ENCODE measurements at places on chromosomes 11 and 22.

- no peak for DNase-seq
Measured at GRCh38 chr11:120928627-120929026, 95.3 kb upstream of the TBCEL start.

DNA sequence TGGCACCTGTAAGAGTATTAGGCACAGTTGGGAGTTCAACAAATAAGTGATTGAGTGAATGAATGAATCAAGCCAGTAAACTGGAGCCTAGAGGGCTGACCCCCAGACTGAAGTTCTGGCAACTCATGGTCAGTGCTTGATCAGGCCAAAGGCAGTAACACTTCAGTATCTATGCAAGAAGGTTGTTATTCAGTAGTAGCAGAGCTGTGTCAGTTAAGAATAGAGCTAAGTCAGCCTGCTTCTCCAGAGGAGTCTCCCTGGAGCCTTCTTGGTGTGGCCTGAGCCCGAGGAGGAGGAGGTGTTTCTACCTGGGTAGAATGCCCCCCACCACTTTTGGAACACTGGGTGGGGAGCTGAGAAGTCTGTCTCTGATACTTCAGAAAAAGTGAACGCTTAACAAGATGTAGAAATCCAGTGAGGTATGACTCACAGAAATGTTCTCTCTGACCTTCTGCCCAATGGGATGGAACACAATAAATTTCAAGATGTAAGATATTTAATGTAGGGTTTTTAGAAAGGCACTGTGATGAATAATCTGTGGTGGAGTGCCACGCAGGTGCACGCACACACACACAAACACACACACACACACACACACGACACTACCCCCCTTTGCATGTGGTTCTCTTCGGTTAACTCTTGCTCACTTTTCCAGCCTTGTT is 219.9 kb downstream of the HIPK3 start:
- DNase-seq, result no peak

GRCh38 chr22:43658823-43659222 is 153.3 kb downstream of the EFCAB6 start:
- no peak for DNase-seq

DNA sequence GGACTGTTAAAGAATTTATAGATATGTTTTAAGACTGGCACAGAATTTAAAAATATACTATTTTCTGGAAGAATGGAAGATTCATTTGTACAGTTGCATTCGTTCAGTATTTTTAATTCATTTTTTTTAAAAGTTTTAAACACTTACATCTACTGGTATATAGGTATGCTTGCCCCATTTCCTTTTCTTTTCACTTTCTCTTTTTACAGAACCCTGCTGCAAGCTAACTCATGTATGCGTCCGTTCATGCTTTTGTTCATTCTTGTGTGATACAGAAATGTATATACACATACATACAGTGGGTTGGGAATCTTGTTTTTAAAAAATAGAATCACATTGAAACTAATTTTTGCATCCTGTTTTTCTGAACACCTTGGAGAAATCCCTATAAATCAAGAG is 31.0 kb downstream of the PACS1 start:
- no peak for DNase-seq

- no peak for DNase-seq
Measured at GRCh38 chr11:113278925-113279324, 35.5 kb upstream of the TTC12 start.

DNA sequence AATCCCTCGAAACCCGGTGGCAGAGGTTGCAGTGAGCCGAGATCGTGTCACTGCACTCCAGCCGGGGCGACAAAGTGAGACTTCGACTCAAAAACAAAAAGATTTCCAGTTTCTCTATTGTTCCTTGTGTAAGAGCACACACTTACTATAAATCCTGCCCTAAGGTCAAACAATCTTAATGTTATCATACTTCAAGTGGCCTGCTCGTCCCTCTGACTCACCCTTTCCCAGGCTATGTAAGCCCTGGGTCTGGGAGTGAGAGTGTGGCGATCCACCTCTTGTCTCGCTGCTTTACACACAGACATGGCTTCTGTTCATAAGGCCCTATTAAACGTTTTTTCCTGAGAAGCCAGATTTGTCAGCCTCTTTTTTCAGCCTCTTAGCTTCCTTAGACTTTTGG is 24.4 kb upstream of the A4GALT start:
- DNase-seq, result no peak

DNA sequence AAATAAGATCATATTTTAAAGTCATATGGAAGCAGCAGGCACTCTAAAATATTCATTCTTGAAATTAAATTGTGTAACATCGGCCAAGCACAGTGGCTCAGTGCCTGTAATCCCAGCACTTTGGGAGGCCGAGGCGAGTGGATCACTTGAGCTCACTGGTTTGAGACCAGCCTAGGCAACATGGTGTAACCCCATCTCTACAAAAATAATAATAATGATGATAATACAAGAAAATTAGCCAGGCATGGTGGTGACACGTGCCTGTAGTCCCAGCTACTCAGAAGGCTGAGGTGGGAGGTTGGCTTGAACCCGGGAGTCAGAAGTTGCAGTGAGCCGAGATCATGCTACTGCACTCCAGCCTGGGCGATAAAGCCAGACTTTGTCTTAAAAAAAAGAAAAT is 77.4 kb downstream of the TRIM29 start:
- no peak for DNase-seq

GRCh38 chr11:89608234-89608966 is 101.7 kb upstream of the TRIM77 start:
- DNase-seq, result no peak

- DNase-seq, result no peak
Measured at GRCh38 chr11:77126861-77127234, 1.2 kb upstream of the MYO7A start.

- no peak for DNase-seq
Measured at GRCh38 chr11:131356206-131356605, 14.2 kb upstream of the NTM start.

- DNase-seq, result no peak
Measured at GRCh38 chr11:104324276-104324675, 160.3 kb upstream of the PDGFD start.

GRCh38 chr11:13717331-13717730 is 48.9 kb downstream of the FAR1 start:
- DNase-seq, result no peak

DNA sequence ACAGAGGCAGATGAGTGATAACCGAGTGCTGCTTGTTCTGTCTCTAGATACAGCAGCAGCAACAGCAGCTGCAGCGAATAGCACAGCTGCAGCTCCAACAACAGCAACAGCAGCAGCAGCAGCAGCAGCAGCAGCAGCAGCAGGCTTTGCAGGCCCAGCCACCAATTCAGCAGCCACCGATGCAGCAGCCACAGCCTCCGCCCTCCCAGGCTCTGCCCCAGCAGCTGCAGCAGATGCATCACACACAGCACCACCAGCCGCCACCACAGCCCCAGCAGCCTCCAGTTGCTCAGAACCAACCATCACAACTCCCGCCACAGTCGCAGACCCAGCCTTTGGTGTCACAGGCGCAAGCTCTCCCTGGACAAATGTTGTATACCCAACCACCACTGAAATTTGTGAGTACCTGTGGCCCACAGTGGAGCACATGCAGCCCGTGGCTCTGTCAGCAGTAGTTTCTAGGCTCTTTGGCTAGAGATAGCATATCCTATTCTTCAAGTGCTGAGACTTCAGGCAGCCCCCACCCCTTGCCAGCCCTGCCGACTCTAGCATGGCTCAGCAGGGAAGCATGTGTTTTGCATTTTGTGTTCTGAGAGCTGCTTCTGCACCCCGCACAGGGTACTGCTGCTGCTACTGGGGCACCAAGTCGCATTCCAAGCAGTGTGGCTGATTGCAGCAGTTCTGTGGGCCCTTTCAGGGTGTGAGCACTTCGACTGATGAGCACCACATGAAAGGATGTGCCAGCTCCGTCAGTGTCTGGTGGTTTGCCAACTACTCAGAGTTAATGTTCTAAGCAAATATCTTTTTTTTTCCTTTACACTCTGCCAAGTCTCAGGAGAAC is 59.2 kb downstream of the MED15 start:
- peak; percentile 82 for DNase-seq

DNA sequence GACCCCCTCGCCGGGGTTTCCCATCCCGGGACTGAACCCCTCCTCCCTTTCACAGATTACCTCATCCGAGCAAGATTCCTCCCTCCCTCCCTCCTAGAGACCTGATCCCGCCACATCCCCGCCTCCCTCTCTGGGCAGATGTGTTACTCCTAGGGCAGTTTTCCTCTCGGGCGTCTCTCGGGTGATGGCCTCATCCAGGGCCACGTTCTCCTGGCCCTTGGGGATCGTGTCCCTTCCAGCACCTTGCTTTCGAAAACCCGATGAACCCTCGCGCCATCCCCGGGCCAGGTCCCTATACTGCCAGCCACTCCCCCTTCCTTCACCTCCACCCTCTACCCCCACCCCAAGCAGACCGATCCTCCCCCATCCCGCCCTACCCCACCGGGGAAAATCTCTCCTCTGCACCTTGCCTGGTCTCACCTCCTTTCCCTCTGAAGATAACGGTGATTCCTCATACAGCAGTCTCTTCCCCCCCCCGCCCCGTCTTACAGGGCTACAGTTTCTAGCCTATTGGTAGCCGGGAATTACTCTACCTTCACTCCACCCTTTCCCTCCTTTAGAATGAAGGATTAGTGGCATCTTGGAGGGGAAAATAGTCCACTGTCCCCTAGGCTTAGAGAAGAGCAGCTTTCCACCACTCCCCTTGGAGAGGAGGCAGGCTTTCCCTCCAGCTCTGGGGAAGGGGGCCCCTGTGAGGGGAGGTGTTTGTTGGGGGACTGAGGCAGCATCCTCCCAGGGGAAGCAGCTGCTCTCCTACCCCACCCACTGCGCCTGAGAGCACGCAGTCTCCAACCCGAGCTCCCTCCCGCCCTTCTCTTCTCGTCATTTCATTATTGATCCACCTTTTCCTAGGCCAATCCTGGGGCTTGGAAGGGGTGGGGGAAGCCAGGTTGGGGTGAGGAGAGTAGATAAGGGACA is 1.2 kb downstream of the KMT2A start:
- DNase-seq, result peak; percentile 42

All from CD4-positive, alpha-beta T cell treated with Interleukin-15 for 1 hour (primary cell).